EH (cell line): ENCODE measurements at places on chromosomes 4 and X.
A peak's percentile ranks its signal among the peaks of the same experiment; 100 is the strongest.

DNA sequence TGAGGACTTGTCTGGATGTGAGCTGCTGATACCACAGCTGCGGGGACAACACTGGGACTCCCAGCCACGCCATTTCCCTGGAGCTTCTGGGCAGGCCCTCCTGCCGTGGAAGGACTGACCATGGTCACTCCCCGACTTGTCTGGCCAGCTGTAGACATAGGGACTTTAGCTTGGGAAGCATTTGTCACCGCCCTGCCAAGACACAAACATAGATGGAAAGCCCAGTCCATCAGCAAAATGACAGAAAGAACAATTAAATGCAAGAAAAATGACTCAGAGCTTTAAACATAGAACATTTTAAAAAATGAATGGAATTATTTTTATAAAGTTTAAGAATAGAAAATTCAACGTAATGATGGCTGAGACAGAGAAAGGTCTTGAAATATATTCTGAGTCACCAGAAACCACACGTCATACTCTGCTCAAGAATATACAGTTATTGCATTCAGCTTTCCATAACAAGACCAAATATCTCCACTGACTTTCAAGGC lies 107.6 kb upstream of the CBR4 start:
- peak; percentile 95 for DNase-seq

DNA sequence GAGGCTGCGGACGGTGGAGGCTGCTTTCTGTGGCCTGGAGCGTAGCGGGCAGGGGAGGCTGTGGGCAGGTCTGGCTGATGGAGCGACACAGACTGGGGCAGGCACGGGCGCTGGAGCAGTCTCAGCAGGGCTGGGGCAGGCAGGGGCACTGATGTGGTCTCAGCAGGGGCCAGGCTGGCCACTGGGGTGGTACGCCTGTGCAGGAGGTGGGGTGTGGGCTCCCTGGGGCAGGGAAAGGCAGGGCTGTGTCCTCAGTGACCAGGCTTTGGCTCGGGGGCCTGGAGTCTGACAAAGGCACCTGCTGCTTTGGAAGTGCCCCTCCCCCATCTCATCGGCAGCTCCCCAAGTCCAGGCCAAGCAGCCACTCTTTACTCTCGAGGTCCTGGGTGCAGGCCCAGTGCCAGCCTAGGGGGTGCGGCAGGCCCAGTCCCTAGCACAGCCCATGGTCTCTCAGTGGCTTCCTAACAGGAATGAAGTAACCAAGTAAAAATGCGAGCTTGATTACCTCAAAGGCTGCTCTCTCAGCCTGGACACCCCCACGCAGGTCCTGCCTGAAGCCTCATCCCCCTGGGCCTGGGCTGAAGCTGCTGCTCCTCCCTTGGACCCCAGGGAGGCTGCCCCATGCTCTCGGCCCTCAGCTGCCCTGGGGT lies 55.5 kb downstream of the ADRA2C start:
- no peak for DNase-seq

- DNase-seq: peak; percentile 87
Observed at GRCh38 chr4:149999485-150000074, 78.7 kb upstream of the DCLK2 start.

GRCh38 chrX:133412246-133412645 lies 3.0 kb downstream of the GPC4 start:
- peak; percentile 16 for DNase-seq

DNA sequence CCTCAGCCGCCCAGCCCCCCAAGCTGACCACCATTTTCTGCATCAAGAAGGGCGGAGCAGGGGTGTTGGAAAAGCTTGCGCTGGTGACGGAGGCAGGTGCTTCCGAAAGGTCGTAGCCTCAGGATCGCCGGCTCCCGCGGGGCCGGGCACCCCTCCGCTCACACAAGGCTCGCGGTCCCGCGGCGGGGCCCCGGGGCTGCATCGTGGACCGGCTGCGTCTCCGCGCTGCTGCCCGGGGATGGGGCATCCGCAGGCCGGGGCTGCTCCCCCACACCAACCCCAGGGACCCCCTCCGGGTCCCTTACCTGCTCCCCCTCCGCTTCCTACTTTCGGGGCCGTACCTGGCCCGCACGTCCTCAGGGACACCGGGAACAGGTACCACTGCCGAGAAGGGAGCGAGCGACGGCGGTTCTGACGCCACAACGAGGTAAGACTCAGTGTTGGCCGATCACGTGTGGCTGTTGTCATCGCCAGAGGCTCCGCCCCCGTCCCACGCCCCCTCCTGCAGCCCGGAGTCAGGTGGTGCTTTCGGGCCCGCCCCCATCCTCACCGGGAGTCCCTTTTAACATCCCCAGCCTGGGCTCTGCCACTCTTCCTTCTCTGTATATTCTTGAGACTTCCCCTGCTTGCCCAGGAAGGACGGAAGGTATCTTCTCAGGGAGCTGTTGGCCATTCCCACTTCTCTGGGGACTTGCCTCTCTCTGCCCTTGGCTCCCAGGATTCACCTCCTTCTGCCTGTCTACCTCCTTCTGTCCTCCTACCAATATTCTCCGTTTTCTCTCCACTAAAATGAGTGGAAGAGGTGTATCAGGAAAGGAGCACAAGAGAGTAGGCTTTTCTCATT lies at the start of gene BEX2:
BEX2 (minus strand) TSS at position 436 of the 844 bp plus-strand sequence. CDS start 1,014 bp downstream, outside the sequence.
- peak; percentile 7 for DNase-seq

- no peak for DNase-seq
Observed at GRCh38 chrX:19742826-19743225, 144.6 kb downstream of the SH3KBP1 start.

DNA sequence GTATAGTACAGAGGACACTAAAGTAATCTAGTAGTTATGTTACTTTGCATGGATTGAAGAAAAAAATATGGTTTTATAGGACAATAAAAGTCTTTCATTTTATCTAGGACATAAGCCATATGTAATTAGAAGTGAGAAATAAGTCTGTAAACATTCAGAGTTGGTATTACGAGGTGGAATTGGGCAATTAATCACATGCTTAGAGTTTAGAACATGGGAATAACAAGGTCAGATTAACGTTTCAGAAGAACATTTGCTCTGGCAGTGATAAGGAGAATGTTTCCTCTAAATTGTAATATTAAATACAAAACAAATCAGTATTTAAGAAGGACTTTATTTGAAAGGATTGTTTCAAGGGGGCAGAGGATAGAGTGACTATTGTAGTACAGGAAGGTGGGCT lies 15.6 kb upstream of the SULT1E1 start:
- no peak for DNase-seq

DNA sequence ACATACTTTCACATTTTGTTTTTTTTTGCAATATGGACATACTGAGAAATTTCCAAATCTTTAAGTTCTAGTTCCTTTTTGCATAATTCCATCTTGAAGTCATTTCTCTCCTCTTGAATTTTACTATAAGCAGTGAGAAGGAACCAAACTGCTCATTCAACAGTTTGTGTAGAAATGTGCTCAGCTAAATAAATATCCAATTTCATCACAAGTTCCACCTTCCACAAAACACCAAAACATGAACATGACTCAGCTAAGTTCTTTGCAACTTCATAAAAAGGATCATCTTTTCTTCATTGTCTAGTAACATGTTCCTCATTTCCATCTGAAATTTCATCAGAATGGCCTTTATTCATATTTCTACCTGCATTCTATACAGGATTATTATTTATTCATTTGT lies 77.3 kb upstream of the FGF13 start:
- DNase-seq: no peak

GRCh38 chr4:90198086-90198847 lies 71.1 kb downstream of the CCSER1 start:
- no peak for DNase-seq

- peak; percentile 17 for DNase-seq
Observed at GRCh38 chr4:2354118-2354517, 64.3 kb downstream of the ZFYVE28 start.

DNA sequence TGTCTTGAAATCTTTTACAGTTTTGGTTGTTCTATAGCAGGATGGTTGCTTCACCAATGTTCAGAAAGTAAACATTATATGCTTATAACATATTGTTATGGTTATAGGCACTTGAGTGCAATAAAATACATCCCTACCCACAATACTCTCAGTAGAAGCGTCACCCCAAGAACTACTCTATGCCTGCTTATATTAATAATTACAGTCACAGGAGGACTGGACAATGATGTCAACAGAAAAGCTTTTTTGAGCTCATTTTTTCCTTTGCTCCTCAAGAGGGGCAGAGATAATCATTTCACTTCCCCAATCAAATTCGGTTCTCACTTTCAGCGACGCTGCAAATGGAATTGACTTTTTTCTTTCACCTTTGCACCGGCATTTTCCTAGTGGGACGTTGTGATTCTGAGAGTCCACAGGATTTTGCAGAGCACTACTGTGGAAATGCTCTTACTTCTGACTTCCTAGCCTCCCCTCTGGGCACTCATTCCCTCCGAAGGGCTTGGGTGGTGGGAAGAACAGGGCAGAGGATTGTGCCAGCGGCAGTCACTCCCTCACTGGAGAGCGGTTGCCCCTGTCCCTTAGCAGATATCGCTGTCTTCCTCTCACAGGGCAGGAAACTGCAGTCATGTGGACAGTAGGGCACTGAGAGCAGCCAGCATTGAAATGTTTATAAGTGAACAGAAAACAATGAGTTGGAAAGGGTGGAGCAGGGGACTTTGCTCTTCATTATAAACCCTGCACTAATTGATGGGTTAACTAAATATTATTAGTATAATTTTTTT lies 24.9 kb upstream of the SGMS2 start:
- DNase-seq: no peak

DNA sequence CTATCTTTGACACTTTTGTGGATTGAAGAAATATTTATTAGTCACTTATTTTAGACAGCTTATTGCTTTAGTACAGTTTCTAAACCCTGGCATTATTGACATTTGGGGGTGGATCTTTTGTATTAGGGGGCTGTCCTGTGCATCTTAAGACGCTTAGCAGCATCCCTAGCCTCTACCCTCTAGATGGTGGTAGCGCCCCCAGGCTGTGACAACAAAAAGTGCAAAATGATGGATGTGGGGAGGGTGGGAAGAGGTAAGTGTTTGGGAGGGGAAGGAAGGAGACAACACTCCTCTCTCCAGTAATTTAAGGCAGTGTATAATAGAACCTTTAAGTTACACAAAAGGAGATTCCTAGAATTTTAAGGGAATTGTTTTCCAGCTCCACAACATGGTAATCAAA lies 1210.6 kb downstream of the C4orf33 start:
- DNase-seq: no peak

- DNase-seq: peak; percentile 12
Observed at GRCh38 chr4:3766785-3767569, 792 bp downstream of the ADRA2C start.

DNA sequence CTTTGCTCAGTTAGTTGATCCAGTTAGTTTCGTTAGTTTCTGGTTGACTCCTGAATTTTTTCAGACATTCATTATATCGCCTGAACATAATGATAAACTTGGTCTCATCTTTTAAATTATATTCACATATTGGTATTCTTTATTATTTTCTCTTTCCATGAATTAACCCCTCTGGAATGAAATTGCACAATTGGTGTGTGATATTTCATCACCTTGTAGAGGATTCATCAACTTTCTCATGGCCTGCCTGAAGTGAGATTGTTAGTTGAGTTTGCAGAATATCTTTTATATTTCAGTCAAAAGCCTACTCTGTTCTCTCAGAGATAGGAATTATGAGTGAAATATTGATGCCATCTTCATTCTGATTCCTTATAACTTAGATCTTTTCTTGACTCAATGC lies 1160.6 kb upstream of the AGA start:
- DNase-seq: no peak

- DNase-seq: peak; percentile 7
Observed at GRCh38 chr4:7031558-7032449, 11.4 kb upstream of the TADA2B start.

- DNase-seq: peak; percentile 79
Observed at GRCh38 chrX:53265771-53266574, 15.4 kb downstream of the IQSEC2 start.
